Kasumi-1 (cell line): ENCODE measurements at places on chromosomes 4 and X.

DNA sequence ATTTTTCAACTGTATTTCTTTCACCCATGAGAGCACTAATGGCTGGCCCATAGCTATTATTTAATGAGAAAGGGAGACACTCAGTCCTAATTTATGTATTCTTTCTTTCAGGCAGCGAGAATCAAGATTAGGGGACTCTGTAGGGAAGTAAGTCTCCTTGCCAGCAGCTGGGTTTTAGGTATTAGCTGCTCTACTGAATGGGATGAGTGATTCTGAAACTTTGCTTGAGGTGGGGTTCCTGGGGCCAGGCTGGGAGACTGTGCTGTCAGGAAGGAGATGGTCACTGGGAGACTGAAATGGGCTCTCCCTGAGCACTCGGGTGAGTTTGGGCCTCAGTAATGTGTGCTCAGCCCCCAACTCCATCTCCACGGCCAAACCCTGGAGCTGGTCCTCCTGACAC, 78.7 kb downstream of the LNX1 start:
- no peak for DNase-seq

DNA sequence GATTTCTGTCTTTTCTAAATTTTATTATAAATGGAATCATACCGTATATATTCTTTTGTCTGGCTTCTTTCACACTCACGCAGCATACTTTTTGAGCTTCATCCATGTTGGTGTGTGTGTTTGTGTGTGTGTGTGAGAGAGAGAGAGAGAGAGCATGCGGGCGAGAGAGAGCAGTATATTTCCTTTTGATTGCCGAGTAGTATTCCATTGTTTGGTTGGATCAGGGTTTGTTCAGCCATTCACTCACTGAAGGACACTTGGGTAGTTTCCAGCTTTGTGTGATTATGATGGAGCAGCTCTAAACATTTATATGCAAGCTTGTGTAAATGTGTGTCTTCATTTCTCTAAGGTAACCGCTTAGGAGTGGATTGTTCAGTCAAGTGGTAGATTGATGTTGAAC, 3.1 kb upstream of the L1CAM start:
- DNase-seq, result no peak

GRCh38 chr4:55143858-55144257, 18.5 kb upstream of the KDR start:
- no peak for DNase-seq

GRCh38 chrX:43969504-43970501, 3.4 kb downstream of the NDP start:
- no peak for DNase-seq

DNA sequence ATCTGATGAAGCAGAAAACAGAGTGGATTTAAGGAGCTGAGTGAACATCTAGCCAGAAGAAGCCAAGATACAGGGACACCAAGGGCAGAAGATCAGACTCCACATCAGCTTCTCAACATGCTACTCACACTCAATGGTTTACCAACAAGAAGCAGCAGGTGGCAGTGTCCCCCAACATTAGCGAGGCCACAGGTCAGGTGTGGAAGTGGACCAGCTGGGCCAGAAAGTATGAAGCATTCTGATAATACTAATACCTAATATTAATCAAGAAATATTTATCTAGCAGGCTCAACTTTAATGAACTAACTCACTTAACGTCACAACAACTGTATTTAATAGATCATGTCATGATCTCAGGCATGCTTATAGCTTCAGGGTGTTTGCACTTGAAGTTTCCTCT, 73.4 kb upstream of the TTC29 start:
- DNase-seq, result peak; percentile 14

DNA sequence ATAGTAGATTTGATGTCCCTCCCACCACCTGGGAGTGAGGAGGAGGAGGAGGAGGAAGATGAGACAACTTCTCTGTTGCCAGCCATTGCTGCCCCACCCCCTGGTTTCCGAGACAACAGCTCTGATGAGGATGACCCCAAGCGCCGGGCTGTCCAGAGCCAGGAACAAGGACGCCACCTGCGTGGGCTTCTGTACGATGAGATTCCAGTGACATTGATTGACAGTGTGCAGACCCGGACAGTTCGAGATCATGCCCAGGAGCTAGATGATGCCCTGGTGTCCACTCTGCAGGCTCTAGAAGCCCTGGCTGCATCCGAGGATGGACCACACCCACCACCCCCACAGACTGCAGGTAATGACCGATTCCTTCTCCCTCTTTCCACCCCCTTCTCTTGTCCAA, 30.5 kb upstream of the PRPS1 start:
- DNase-seq, result no peak

DNA sequence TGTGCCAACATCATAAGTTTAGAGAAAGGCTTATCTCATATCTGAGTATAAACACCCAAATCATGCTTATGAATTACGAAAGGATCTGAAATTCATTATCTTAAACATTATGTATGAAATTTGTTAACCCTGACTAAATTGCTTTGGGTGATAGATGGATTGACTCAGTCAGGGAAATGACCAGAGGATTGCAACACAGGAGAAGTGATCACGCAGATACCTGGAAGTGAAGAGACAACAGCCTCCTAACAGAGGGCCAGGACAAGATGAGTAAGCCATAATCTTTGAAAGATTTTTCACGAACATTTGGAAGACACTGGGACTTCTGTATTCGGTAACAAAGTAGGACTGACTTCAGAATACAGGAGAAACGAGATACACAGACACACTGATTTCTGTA, 363.4 kb downstream of the DMD start:
- no peak for DNase-seq

- DNase-seq, result no peak
Measured at GRCh38 chrX:97398030-97398551, 514.4 kb downstream of the RPA4 start.

GRCh38 chr4:164639001-164639400, 114.9 kb upstream of the SMIM31 start:
- DNase-seq, result no peak

- no peak for DNase-seq
Measured at GRCh38 chr4:182063651-182064050, 179.6 kb upstream of the TENM3 start.

GRCh38 chrX:40653535-40653934, 6.2 kb upstream of the CXorf38 start:
- no peak for DNase-seq

DNA sequence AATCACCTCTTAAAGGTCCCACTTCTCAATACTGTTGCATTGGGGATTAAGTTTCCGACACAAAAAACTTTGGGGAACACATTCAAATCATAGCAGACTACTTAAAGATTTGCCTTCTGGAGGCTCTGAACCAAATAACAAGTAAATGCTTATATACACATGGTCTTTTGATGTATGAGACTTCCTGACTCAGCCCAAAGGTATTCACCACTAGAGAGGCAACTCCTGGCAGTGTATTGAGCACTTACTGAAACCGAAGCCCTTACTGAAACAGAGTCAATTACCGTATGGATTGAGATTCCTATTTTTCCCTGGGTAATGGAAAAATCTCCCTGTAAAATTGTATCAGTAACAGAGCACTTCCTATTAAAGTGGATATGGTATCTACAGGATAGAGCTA, 45.4 kb downstream of the ZCCHC13 start:
- DNase-seq, result no peak

DNA sequence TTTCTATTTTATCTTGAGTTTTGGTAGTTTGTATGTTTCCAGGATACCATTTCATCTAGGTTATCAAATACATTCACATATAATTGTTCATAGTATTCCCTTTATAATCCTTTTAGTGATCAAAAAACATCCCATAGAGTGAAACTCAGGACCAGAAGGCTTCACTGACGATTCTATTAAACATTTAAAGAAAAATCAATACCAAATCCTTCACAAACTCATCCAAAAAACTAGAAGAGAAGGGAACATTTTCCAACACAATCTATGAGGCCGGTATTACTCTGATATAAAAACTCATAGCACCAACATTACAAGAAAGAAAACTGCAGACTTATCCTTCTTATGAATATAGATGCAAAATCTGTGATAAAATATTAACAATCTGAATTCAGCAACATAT, 203.4 kb downstream of the ANKRD50 start:
- no peak for DNase-seq

DNA sequence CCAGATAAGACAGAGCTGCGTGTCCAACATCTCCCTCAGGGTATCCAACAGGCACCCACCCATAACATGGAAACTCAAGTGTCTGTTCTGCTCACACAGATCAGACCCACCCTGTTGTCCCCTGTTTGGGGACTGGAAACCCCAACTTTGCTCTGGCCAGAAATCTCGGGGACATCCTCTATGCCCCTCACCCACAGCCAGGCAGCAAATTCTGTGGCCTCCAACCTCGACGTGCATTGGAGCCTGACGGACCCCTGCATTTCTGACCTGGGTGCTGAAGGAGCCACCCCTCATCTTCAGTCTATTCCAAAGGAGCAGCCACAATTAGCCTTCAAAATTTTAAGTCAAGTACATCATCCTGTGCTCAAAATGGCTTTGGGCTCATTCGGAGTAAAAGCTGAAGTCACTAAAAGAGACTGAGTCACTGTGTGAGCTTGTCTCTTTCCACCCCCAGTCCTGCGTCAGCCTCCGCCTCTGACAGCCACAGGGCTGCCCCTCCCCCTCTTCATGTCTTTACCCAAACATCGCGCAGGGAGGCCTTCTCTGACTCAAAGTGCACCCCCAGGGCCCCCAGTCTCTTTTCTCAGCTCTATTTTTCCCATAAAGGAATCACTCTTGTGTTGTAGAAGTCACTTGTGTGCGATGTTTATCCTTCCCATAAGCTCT, 24.4 kb upstream of the PDE6B start:
- DNase-seq, result no peak

DNA sequence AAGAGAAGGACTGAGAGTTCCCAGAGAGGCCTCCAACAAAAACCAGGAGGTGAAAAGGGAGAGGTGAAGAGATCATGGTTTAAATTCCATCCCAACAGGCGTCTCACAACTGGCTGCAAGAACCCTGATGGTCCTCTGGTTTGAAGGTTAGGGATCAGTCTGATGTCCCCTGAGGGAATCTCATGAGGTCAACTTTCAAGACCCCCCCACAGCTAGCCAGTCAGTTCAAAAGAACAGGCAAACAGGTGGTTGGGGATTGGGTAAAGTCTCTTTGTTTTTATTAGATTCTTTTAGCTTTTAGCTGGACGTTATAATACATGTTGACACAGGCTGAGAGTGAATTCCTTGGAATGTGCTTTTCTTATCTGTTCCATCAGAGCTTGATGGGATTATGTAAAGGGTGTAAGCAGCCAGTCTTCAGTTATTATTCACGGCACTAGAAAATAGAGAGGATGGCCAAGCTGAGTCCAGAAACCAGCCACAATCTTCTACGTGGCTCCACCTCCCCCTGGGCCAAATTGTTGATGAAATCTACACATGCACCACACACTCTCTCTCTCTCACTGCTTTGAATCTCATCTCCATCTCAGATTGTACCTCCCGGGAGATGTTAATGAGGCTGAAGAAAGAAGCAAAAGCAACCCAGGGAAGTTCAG, 20.8 kb downstream of the ENPP6 start:
- DNase-seq, result no peak

- no peak for DNase-seq
Measured at GRCh38 chrX:666762-667720, 36.5 kb downstream of the SHOX start.

DNA sequence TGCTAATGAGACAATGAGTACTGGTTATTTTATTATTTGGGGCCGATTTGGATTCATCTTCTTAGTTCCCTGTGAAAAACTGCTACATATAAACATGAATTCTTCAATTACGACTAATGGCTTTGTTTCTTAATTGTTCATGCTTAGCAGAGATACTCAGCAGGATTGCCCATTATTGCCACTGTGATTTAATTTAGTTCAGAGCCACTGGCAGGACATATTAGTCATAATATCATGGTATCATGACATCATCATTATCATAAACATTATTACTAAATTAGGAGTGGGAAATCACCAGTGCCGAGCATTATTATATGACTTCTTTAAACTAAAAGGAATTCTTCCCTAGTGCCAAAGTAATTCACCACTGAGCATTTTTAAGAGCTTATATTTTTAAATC, 201.4 kb downstream of the SPOCK3 start:
- DNase-seq, result no peak

DNA sequence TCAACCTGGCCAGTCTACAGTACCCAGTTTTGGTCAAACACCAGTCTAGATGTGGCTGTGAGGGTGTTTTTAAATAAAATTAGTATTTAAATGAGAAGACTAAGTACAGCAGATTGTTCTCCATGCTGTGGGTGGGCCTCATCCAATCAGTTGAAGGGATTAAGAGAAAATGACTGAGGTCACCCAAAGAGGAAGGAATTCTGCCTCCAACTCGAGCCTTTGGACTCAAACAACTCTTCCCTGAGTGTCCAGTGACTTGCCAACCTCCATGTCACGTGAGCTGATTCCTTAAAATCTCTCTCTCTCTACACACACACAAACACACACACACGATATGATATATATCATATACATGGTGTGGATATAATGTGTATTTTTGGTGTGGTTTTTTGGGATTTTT, 10.0 kb downstream of the TREX2 start:
- no peak for DNase-seq

DNA sequence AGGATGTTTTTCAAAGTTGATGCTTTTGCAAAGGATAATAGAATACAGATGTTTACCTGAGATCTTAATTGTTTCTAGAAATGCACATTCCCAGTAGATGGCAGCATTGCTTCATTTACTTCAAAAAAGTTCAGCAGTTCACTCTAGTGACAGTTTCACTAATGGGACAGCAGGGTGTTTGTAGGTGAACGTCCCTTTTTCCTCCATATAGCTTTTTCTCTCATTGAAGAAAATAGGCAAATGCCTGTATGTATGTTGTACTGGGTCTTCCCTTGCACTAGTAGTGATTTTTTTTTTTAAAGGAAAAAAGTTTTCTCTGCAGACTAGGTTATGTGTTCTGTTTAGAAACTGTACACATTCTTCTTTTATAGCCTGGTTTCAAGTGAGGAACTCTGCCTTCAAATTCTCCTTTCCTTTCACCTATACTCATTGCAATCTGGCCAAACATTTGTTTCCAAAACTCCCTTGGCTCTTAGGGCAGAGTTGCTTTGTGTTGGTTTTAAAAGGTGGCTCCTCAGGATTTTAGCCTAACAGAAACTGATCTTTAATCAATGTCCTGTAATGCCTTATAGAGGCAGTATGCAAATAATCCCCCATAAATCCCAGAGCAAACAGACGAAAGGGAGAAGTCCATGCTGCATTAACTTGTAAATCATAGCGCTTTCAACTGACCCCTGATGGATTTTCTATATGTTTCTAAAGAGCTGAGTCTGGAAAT, 86.3 kb downstream of the EGF start:
- peak; percentile 79 for DNase-seq

- DNase-seq, result no peak
Measured at GRCh38 chr4:12487000-12487399, 997.1 kb downstream of the RAB28 start.

DNA sequence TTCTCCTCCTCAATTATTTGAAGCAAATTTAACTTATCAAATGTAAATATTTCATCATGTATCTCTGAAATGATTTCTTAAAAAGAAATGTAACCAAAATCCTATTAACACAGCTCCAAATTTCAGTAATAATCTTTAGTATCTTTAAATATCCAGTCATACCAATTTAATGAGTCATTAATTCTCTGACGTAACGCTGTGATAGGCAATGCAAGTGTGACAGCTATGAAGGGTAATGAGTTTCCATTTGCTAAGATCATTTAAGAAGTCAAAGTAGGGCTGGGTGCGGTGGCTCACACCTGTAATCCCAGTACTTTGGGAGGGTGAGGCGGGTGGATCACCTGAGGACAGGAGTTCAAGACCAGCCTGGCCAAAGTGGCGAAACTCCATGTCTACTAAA, 15.6 kb downstream of the RPS3A start:
- DNase-seq, result no peak

- DNase-seq, result no peak
Measured at GRCh38 chr4:158673633-158674032, 1.5 kb downstream of the ETFDH start.
